ENCODE measurements at places on chromosomes 2 and 18.

GRCh38 chr18:48124857-48125626 lies 194.6 kb upstream of the SMAD2 start:
- DNase-seq = no peak

GRCh38 chr2:38074764-38075506 lies 1.0 kb downstream of the CYP1B1 start:
- no peak for DNase-seq

DNA sequence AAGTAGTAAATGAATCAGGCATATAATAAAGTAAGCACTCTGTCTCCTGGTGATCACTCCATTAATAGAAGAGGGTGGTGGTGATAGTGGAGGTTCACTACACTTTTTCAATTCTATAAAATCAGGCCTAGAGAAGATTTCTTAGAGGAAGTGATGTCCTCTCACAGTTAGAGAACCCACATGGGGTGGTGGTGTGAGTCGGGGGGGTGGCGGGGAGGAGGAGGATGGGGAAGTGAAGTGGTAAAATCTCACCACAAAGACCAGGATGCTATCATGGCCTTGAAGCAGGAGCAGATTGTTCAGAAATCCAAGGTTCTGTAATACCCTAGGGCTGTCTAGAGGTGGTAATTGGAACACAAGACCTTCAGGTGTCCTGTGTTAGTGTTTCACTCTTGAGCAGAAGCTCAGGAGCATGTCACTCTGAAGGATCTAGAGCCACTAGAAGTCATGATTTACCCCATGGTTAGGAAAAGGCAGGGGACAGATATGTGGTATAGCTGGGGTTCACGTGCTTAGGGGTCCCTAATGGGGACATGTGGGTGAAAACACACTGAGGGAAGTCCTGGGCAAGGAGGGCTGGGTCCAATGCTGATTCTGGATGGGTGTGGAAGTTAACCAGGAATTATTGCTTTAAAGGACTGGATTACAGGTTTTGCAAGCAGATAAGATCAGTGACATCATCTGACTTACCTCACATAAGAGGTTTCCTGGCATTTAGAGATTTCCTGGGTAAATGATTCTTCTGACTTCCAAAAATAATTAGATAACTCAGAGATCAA lies 31.0 kb downstream of the RNF125 start:
- no peak for DNase-seq

DNA sequence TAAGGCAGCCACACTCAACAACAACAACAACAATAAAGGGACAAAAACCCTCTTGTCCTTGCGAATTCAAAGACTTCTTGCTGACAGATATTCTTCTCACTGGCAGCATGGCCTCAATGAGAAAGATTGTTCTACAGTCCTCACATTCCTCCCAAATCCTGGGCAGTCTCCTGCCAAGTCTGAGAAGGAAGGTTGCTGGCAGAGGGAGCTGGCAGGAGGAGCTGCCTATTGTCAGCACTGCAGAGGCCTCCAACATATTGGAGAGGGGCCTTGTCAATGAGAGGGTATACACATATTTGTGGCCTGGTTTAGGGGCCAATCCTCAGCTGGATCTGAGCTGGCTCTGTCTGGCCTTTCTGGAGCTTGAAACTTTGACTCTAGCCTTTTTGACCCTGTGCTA lies 63.5 kb downstream of the LAMA3 start:
- no peak for DNase-seq

DNA sequence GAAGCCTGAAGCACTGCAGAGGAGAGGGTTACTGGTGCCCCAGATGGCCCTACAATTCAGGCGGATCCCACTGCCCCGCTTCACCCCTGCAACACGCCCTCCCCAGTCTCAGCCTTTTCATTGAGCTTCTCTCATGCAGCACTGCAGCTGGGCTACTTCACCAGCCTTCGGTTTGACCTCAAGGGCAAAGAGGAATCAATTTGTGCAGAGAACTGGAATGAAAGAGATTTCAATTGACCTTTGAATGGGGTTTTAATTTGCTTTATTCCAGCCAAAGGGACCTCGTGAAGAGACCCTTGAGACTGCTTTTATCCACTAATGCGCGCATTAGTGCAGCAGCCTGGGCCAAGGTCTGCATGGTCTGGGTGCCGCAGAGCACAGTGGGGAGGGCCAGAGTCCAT lies 8.8 kb upstream of the POMC start:
- no peak for DNase-seq

- peak; percentile 18 for DNase-seq
Observed at GRCh38 chr18:10379522-10379921, 74.9 kb upstream of the APCDD1 start.

- no peak for DNase-seq
Observed at GRCh38 chr18:79438898-79439627, 43.3 kb downstream of the NFATC1 start.

DNA sequence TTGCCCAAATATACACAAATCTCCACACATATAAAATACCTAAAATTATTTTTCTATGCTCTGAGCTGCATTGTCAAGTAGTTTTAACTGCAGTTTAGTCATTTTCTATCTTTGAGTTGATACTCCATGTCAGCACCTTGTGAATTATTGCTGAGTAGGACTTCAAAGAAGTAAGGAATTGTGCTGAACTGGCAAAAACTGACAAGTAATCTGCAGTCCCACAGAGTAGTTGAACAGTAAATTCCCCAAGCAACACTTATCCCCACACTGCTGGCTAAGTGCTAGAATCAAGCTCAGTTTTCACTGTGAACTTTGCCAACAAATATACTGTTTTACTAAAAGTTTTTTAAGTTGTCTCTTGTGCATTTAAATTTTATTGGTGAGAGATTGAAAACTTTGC lies 141.8 kb upstream of the ST6GAL2 start:
- DNase-seq = no peak

GRCh38 chr2:231791107-231791506 lies 4.9 kb downstream of the COPS7B start:
- no peak for DNase-seq

DNA sequence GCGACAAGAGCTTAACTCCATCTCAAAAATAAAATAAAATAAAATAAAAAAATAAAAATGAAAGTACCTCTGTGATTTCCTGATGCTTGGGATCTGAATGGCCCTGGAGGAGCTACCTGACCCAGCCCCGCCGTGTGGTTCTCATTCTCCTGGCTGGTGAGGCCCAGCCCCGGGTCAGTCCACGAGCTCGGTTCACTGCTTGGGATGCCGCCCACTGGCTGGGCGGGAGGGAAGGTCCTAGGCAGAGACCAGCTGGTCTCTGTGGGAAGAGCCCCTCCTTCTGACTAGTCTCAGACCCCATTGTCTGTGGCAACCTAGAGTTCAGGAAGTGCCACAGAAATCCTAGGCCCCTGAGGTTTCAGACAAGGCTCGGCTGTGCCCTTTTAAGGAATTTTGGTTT lies 55.1 kb upstream of the DLGAP1 start:
- DNase-seq = no peak

GRCh38 chr2:119308793-119309330 lies 57.8 kb downstream of the C2orf76 start:
- no peak for DNase-seq

DNA sequence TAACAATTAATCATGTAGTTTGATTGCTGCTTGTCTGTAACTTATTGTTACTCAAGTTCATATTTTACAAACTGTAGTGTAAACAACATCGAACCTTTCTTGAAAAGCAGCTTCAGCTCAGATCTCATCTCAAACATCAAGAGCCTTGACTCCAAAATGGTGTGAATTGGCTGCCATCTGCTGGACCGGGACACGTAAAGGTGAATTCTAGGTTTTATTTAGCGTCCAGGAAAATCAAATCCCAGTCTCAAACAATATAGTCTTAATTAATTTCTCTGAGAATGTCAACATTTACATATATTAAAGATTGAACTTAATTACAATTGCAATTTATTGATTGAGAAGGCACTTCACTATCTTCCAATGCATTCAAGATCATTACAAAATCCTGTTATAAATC lies 453.0 kb downstream of the GALR1 start:
- peak; percentile 5 for DNase-seq

DNA sequence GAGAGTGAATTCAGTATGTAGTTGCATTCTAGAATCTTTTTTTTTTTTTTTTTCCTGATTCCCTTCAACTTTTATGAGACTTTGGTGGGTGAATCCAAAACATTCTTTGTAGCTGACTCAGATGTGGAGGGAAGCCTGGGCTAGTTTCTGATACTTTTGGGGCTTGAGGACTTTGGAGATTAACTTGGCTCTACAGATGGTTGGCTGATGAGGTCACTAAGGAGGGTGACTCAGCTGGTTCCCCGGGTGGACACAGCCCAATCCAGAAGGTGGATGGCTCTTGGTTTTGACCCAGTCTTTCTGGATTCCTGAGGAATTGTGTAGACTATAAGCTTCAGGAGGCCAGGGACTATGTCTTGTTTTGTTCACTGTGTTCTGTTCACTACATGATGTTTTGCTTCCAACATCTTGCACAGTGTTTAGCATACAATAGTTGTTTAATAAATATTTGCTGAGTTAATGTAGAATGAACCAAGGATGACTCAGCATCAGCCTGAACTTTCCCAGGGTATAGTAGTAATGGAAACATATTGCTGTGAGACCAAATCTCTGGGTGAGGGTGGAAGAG lies 30.5 kb downstream of the LAMA3 start:
- peak; percentile 97 for DNase-seq

- DNase-seq = peak; percentile 85
Observed at GRCh38 chr2:158600155-158600802, 143.5 kb downstream of the PKP4 start.

- peak; percentile 52 for DNase-seq
Observed at GRCh38 chr2:12317814-12318426, 398.8 kb upstream of the TRIB2 start.

- DNase-seq = no peak
Observed at GRCh38 chr2:213751446-213751845, 467.2 kb downstream of the SPAG16 start.

DNA sequence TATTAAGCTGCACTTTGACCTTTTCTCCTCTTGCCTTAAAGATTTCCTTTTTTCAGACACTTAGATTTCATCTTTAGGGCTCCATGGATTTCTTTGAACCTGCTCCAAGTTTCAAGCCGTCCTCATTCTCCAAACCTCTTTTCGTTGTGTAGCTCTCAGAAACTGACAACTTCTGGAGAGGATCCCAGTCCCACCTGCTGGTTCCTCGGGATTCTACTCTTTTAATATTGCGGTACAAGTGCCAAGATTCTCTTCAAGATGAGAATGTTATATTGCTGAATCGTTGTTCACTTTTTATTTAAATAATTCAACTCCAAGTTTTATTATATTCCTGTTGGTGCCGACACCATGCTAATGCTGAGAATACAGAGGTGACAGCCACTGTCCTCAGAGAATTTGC lies 141.1 kb downstream of the CDH20 start:
- no peak for DNase-seq

- DNase-seq = no peak
Observed at GRCh38 chr2:161606327-161606726, 17.9 kb upstream of the SLC4A10 start.

DNA sequence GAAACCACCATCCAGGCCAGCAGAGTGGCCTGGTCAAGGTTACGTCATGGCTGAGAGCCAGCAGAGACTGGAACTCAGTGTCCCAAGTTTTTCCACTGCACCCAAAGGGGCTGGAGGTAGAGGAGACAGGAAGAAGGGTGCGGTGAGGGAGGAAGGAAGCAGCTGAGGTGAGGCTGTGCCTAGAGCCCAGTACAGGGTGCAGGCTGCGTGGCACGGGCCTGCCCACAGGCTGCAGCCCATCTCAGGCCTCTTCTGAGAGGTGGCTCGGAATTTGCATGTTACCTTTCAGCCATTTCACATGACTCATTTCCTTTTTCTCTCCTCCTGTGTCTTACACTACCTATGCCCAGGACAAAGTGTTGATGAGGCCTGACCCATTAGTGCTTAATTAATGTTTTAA lies 13.7 kb upstream of the MGAT4A start:
- no peak for DNase-seq
